PC-9 (cell line): ENCODE measurements at places on chromosomes 12 and 14. TPM values are rescaled to one million over a fixed set of nuclear protein-coding genes. Genes with fewer than 3 reads are reported as not detected.

ACSS3 gene
- total RNA-seq, result 8.5 and 9.4 TPM in 2 replicates

TPH2 gene
- not detected in 2 replicates for total RNA-seq

PIANP gene
- not detected in 2 replicates for total RNA-seq

- no peak overlapping the region for H3K27ac ChIP-seq
- no peaks in the 10 kb centered on the region for H3K4me1 ChIP-seq
- no peak overlapping the region for H3K4me3 ChIP-seq
- DNase-seq, result no peak
- no peaks in the 10 kb centered on the region for H3K27me3 ChIP-seq
Measured at GRCh38 chr14:54698501-54698900, 131.6 kb downstream of the SAMD4A start.

DNA sequence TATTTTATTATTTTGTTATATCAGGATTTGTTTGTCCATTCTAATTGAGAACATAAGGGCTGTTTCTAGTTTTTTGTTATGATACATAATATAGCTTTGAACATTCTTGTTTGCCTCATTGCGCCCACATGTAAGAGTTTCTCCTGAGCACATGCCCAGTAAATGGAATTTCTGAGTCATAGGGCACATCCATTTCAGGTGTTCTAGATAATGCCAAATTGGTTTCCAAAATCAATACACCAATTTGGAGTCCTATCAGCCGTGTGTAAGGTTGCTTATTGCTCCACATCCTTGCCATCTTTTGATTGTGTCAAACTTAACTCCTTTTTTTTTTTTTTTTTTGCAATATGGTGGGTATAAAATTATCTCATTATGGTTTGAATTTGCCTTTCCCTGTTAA, 97.9 kb upstream of the RESF1 start:
- no peaks in the 10 kb centered on the region for H3K4me1 ChIP-seq
- no peak for DNase-seq
- no peaks in the 10 kb centered on the region for H3K27me3 ChIP-seq
- no peak overlapping the region for H3K4me3 ChIP-seq

DNA sequence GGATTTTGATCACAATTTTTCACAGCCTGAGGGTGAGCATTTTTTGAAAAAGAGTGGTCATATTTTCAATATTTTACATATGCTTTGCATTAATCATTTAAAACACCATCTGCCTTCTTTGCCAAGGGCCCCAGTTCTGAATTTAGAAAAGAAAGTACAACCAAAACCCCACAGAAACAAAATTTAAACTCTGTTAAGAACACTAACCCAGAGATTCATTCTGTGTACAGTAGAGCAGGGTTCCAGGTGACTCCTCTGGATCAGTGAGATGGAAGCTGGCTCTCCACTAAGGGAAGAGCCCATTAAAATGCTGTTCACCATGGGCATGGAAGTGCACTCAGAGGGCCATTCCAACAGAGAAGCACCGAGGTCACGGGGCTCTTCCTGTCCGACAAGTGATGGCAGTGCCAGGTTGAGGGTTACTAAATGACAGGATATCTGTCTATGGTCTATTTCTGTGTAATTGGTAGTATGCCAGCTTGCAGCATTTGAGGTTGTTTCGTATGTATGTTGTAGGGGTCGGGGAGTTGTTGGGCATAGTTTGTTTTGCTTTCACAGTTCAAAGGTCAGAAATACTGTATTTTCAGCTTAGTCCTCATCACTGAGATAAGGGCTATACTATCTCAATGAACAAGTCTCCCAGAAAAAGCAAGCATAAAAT, 95.9 kb downstream of the SLC35F4 start:
- no peak overlapping the region for H3K4me3 ChIP-seq
- no peak for DNase-seq
- H3K36me3 ChIP-seq, result no peaks in the 10 kb centered on the region
- H3K27me3 ChIP-seq, result no peaks in the 10 kb centered on the region
- H3K4me1 ChIP-seq, result no peaks in the 10 kb centered on the region
- H3K27ac ChIP-seq, result no peak overlapping the region

DNA sequence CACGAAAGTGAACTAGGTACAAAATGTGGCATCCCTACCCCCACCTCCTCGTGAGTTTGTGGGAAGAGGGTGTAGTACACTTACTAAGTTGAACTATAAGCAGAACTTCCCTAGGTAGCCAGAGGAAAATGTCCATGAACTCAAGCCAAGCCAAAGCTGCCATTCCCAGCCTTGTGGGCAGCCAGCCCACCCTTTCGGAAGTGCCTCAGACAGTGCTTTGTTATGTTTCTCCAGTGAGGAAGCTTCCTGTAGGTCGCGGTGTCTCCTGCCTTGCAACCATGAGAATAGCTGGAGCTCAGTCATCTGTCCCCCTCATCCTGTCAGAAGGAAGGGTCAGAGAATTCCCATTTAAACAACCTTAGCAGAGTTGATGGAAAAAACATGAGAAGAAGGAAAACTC, 266.9 kb downstream of the DUSP6 start:
- no peaks in the 10 kb centered on the region for H3K27me3 ChIP-seq
- DNase-seq, result no peak
- H3K27ac ChIP-seq, result no peak overlapping the region
- no peaks in the 10 kb centered on the region for H3K4me1 ChIP-seq
- no peaks in the 10 kb centered on the region for H3K36me3 ChIP-seq

DNA sequence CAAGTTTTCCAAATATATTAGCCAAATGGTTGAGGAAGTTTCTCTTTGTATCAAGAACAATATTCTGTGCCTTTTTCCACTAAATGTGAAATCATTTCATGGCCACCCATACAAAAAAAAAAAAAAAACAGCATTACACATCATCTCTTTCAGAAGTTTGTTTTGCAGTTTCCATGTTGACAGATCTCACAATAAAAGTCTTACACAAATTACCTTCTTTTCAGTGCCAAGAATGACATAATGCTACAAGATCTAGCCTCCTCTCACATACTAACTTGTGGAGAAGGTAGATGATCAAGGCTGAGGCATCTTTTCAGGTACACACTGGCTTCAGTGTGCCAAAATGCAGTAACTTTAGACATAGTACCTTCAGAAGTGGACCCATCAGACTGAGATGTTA, 35.3 kb downstream of the PRKD1 start:
- H3K27me3 ChIP-seq, result no peaks in the 10 kb centered on the region
- H3K4me3 ChIP-seq, result no peak overlapping the region
- H3K4me1 ChIP-seq, result no peaks in the 10 kb centered on the region
- H3K27ac ChIP-seq, result no peak overlapping the region
